ENCODE measurements at places on chromosomes 11 and 22.
A peak's percentile ranks its signal among the peaks of the same experiment; 100 is the strongest.

DNA sequence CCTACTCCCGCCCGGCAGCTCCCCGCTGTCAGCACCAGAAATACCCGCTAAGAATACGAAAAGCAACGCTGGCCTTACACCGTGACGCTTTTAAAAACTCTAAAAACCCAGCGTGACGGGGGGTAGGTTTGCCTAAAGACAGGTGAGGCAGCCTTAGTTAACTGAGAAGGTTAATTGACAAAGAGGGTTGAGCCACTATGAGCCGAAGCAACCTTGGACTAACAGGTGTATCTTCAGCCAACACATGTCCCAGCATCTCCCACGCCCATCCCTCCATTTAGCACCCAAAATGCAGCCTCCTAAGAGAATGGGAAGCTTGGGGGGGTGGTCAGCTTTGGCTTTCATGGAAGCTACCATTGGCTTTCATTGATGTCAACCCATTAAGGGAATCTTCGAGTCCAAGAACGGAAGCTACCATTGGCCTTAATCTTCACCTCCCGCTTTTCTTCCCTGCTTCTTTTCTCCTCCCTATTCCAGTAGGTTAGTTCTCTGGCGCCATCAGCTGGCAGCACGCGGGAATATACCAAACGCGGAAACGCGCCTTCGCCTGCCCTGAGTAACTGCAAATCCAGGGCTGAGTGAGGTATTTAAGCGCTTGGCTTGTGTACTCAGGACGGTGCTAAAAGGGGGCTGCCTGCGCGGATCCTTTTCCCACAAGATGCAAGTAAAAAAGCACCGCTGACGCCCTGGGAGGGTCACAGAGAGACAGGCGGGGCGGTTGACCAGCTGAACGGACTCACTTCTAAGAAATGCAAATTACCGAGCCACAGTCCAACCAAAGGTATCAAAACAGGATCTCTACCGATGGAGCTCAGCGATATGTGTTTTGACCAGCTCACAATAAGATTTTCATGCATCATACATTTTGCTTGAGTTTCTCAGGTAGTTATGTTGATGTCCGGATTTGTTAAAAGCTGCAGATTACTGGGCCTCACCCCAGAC lies 38.5 kb upstream of the GLYATL1 start:
- peak; percentile 60 for DNase-seq

DNA sequence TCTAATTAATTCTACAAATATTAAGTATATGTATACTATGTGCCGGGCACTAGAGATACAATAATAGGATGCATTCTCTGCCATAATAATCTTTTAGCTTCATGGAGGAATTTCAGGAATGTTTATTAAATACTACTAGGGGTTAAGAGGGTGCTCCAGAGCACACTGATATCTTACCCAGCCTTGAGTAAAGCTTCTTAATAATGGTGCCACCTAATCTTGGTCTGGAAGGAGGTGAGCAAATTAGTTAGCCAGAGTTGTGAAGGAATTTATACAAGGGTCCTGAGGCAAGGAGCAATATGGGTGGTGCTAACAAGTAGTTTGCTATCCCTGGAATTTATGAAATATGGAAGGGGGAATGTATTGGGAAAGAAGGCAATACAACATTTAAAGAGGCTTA lies 21.7 kb downstream of the ELP4 start:
- no peak for DNase-seq

DNA sequence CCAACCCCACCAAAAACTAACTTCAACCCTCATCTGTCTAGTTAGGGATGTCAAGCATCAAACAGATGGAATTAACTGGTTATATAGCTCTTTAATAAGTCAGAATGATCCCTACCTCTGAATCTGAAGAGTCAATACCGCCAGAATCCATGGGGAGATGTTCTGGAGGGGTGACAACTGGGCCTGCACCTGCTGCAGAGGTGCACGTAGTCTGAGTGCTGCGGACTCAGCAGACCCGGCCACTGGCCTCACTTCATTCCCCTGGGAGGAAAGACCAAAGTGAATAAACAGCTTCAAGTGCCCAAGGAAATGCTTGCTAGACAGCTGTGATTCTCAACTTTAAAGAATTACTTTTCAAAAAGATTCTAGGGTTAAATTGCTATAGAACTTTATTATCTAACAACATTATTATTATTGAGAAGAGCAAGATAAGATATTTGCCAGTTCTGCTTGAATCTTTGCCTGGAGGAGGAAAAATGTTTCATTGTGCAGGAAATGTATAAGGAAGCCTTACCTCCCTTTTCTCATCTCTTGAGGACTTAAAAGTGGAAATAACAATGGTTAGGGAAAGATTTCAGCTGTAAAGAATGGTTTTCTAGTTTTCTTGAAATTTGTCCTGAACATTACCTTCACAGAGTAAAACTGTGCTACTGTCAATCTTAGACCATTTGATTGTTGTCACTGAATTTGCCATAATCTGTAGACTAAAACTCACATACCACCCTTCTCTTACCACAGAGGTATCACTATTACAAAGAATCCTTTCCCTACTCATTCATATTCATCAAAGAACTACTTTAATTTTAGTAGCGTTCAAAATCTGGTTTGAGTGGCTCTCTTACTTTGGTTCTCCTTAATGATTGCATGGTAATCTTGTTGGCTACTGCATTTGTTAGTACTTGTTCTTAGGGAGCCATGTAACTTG lies 4.2 kb downstream of the XBP1 start:
- no peak for DNase-seq

- DNase-seq = no peak
These were observed 389.6 kb upstream of the SYN3 start for GRCh38 chr22:33447733-33448132.

DNA sequence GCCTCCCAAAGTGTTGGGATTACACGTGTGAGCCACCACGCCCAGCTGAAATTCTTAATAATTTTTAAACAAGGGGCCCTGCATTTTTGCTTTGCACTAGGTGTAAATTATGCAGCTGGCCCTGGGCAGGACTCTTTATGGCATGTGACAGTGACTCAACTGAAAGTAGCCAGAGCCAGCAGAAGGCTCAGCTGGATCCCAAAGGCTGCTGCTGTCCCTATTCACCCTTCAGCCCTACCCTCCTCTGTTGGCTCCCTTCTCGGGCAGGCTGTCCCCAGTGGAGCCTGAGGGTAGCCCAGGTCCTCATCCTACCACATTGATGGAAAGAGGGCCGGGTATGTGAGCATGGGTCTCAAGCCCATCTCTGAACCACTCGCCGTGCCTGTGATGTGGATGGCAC lies 45.6 kb downstream of the CD82 start:
- no peak for DNase-seq

DNA sequence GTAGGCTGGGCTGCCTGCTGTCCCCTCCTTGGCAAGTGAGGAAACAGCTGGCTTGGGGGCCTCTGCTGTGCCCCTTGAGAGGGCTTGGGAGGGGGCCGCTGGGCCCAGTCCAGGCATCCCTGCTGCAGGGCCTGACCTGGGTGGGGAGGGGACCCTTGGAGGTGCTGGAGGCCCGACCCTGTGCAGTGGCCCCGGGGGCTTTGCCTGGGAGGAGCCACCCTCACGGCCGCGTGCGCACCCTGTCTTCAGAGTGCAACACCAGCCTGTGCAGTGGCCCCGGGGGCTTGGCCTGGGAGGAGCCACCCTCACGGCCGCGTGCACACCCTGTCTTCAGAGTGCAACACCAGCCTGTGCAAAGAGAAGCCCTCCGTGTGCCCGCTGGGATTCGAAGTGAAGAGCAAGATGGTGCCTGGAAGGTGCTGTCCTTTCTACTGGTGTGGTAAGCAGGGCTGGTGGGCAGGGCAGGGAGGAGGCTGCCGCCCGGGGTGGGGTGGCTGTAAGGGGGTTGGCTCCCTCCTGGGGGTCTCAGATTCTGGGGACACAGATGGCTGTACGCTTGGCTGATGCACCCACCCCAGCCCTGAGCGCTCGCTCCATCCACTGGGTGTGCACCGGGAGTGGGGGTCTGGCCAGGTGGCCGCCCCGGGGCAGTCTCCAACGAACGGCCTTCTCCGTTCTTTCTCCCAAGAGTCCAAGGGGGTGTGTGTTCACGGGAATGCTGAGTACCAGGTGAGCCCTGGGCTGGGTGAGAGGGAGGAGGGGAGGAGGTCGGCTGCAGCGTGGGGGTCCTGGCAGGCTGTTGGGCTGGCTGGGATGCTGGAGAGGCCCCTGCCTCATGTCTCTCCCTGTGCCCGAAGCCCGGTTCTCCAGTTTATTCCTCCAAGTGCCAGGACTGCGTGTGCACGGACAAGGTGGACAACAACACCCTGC lies 32.9 kb downstream of the MUC2 start:
- DNase-seq = no peak

- DNase-seq = no peak
These were observed 212.7 kb downstream of the LARGE1 start for GRCh38 chr22:33707581-33707980.

GRCh38 chr22:20978419-20978818 lies 3.7 kb upstream of the LZTR1 start:
- no peak for DNase-seq

DNA sequence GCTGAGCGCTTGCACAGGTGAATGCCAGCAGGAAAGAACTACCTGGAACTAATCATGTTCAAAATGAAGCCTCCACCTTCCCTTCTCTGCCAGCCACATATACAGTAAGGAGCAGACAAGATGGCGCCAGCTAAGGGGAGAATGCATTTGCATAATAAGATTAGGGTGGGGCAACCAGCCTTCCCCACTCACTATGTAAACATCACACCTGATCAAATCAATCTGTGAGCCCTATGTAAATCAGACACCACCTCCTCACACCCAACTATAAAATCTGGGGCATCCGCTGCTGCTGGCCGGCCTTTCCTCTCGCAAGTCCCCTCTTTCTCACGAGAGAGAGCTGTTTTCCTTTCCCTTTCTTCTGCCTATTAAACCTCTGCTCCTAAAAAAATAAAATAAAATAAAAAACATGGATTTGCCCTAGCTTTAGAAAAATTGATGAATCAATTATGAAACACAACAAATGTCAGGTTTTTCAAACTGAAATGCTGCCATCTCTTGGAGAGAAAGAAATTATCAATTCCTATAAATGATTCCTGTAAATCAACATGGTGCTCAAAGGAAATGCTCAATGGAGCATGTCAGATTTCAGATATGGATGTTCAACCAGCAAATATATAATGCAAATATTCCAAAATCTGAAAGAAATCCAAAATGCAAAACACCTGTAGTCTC lies 108.9 kb downstream of the SGSM3 start:
- DNase-seq = no peak

GRCh38 chr11:1305063-1305495 lies 4.4 kb downstream of the TOLLIP start:
- DNase-seq = no peak

GRCh38 chr11:3947061-3947460 lies 91.6 kb downstream of the STIM1 start:
- DNase-seq = no peak

DNA sequence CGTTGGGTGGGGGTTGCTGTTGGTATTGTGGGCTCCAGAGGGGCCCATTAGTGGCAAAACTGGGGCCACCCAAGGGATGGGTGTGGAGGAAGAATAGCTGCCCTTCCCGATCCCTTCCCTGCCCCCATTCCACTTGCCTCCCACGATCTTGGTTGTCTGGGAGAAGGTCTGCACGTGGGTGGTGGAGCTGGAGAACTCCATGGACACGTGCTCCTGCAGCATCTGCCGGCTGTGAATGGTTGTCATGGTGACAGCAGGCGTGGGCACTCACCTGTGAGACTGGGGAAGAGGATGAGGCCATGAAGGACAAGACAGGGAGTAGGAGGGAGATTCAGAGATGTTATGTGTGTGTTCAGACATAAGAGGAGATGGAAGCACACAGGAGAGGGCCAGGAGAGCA lies 2.0 kb downstream of the IGSF22 start:
- DNase-seq = no peak

- no peak for DNase-seq
These were observed 19.7 kb upstream of the CDC42EP2 start for GRCh38 chr11:65295001-65295400.

DNA sequence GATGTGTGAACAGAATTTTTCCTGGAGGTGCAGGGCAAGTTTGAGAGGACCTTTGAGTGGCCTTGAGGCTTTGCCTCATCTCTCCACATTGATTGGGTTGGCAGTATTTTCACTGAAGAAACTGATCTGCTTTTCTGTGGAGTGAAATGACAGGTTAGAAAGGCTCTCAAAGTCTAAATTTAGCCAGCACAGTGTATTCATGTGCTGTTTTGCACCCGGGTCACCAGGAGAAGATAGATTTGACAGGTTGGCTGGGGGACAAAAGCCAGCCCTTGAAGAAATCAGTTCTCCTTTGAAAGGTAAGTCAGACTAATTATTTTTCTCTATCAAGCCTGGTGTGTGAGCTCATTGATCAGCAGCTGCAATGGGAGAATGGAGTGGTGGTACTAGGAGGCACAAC lies 152.9 kb downstream of the DBX1 start:
- DNase-seq = no peak

Data from NCI-H1048 (cell line).